ENCODE measurements at places on chromosomes 13 and 19.

GRCh38 chr13:46542833-46543232 is 10.1 kb upstream of the LRCH1 start:
- no peak for DNase-seq

DNA sequence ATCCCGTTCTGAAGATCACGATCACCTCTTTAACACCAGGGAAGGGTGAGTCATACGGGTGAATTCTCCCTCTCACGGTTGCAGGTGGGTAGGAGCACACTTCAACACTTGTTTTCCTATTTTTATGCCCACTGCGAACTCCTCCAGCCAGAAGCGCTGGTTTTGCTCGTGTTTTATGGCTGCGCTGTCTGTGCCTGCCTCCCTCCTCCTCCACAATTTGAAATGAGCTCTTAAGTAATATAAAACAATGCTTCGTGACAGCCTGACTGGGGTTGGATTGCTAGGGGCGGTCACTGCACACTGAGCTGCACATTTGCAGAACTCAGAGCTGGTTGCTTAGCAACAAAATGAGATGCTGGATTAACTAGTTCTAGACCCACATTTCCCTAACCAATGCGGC is 12.9 kb downstream of the CCDC70 start:
- no peak for DNase-seq

GRCh38 chr19:16257509-16258002 is 59.8 kb downstream of the AP1M1 start:
- DNase-seq: no peak

DNA sequence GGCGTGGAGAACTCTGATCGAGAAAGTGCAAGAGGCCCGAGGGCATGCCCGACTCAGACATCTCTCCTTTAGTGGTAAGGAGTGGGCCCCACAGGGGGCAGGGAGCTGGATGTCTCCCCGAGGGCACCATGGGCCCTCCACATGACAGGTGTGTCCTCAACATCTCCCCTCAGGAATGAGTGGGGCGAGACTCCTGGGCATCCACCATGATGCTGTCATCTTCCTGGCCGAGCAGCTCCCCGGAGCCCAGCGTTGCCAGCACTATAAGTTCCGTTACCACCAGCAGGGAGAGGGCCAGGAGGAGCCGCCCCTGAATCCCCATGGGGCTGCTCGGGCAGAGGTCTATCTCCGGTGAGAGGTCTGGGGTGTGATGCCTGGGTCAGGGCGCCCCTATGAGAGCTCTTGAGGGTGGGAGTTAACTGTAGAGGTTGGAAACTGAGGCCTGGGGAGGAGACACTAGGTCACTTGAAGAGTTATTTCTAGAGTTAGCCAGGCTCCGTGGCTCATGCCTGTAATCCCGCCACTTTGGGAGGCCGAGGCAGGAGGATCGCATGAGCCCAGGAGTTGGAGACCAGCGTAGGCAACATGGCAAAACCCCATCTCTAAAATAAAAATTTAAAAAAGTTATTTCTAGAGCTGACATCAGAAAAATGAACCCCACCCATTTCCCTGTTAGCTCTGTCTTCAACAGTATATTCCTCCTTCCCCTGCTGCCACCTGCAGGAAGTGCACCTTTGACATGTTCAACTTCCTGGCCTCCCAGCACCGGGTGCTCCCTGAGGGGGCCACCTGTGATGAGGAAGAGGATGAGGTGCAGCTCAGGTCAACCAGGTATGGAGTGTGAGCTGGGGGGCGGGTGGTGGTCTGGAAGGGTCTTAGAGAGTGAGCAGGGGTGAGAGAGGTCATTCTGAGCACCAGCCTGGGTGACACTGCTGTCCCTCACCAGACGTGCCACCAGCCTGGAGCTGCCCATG is 5.1 kb downstream of the IGFLR1 start:
- no peak for DNase-seq

GRCh38 chr13:107113387-107113786 is 545.5 kb upstream of the ARGLU1 start:
- DNase-seq: no peak

DNA sequence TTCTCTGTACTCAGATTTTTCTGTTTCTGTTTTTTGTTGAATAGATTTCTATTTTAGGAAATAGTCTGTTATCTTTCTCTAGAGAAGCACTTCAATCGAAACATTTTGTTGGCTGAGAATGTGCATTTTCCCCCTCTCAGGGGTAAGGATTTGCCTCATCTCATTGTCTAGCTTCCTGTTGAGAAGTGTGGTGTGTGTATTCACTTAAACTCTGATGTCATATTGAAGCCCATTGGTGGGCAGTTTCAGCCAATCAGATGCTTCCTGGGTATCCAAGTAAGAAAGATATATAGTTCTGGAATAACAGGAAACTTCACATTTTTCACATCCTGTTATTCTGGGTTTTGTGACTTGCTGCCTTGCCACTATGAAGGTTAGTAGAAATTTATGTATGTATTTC is 87.6 kb downstream of the ARHGEF7 start:
- peak; percentile 97 for DNase-seq

DNA sequence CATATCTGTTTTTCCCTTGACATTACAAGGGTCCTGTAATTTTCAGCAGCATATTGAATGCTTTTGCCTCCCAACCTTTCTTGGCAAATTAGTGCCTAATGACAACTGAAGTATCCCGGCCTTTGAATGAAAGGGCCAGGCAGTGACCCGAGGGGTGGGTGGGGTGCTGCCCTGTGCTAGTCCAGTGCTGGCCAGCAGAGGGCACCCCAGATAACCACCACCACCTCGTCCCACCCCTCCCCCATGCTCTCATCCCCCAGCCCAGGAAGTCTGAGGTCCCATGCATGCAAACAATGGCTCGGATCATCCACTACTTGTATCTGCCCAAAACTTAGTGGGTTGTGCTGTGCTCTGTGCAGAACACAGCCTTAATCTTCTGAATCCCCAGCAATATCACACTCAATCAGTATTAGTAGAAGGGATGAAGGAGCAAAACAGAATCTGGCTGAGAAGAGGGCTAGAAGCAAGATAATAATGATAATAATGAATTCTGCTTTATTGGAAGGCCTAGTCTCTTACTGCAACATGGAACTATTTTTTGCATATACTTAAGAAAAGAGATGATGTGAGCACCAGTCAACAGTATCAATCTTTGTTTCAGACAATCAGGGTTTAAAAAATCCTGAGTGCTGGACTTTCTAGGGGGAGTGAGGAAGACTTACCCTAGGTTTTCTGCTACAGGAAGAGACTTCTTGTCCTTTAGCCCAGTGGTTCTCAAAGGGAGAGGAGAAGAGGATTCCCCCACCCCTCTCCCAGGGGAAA is 3.8 kb downstream of the ATP12A start:
- DNase-seq: peak; percentile 31

GRCh38 chr19:31070146-31071065 is 278.8 kb downstream of the TSHZ3 start:
- DNase-seq: no peak

DNA sequence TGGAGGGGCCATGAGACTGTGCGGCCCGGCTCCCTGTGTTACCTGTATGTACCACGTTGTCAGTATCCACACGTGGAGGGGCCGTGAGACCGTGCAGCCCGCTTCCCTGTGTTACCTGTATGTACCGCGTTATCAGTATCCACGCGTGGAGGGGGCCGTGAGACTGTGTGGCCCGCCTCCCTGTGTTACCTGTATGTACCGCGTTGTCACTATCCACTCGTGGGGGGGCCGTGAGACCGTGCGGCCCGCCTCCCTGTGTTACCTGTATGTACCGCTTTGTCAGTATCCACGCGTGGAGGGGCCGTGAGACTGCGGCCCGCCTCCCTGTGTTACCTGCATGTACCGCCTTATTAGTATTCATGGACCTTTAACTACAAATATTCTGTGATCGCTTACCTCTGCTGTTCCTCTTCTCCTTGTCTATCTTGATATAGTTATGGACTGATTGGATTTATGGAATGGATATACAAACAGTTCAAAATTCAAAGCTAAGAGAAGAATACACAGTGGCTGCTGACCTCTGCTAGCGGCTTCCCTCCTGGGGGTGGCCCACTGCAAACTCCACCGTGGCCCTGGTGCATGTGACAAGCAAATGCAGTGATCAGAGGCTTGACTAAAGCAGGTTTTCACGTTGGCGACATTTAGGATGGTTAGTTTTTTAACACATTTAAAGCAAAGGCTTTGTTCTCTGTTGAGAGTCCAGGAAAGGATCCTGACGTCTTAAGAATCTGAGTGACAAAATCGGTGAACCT is 38.7 kb downstream of the ATP11A start:
- no peak for DNase-seq

- DNase-seq: no peak
Measured at GRCh38 chr13:46345398-46345797, 41.7 kb downstream of the RUBCNL start.

- DNase-seq: no peak
Measured at GRCh38 chr13:22196777-22197176, 525.9 kb downstream of the FGF9 start.

GRCh38 chr19:51541458-51542357 is 10.2 kb upstream of the SIGLEC6 start:
- no peak for DNase-seq

DNA sequence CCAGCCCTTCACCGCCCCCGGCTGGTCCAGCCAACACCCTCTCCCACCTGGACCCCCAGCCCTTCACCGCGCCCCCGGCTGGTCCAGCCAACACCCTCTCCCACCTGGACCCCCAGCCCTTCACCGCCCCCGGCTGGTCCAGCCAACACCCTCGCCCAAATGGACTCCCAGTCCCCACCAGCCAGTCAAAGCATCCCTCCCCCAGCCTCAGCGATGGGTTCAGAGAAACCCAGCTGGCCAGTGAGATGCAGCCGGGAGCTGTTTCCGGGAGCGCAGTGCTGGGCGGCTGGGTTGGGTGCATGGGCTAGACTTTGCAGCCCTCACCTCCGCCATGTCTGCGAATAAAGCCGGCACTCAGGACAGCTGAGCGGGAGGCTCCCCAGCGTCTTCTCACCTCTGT is 6.5 kb upstream of the CDC34 start:
- no peak for DNase-seq

DNA sequence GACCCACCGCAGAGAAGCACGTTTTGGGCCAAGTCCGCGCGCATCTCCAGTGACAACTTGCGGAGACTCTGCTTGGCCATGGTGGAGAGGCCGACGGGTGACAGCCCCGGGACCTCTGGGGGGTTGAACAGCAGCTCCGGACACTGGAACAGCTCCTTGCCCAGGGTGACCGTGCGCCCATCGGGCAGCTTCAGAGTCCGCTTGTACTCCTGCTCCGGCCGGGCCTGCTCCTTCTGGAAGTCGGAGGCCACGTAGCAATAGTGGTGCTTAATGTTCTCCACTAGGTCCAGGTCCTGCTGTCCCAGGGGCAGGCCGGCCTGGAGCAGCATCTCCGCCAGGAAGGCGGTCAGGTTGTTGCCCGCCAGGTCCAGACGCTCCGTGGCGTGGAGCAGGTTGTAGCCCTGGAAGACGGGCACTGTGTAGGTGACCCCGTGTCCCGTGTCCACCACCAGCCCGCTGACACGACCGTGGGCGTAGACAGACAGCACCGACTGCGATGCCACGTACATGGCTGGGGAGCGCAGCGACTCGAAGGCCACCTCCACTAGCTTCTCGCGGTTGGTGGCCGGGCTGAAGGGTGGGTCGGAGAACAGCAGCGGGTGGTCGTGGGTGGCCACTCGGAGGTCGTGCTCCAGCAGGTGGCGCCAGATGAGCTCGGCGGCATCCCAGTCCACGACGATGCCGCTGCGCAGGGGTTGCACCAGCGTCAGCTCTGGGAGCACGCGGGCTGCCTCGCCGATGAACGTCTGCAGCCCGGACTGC is 743 bp downstream of the ACTL9 start:
- DNase-seq: no peak

DNA sequence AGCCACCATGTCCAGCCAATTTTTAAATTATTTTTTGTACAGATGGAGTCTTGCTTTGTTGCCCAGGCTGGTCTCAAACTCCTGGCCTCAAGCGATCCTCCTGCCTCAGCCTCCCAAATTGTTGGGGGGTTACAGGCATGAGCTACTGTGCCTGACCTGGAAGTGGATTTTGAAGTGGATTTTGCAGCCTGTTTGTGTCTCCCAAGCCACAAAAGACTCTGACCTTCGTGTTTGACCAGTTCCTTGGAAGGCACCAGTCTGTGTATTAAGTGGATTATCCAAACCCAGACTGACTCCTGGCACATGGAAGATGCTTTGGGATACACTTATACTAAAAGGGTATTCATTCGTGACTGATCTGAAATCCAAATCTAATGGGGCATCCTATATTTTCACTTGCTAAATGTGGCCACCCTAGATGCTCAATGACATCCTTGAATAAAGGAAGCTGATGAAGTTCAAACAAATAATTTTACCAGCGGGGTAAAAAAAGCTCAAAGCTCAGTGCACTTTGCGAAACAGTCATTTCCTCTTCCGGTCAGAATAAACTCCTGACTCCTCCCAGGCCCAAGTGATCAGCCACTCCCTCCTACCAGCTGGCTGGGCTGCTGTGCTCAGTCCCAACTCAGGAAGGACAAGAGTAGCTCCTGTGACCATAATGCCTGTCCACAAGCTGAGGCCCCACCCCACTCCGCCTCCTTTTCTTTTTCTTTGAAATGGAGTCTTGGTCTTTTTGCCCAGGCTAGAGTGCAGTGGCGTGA is 32.6 kb upstream of the GATAD2A start:
- peak; percentile 60 for DNase-seq

DNA sequence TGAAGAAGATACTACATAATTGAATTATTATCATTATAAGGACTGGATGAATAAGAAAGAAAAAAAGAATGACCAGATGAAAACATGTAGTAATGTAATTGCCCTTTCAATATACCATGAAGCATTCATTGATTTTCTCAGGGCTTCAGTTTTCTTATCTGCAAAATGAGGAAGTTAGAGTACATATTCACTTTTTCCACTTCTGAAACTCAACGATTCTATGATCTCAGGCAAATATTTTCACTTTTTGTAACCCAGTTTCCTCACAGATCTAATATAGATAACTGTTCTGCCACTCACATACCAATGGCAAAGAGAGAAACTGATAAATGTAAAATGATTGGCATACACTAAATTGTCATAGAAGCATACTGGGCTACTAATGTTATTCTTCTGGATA is 856.6 kb upstream of the KLHL1 start:
- DNase-seq: no peak

DNA sequence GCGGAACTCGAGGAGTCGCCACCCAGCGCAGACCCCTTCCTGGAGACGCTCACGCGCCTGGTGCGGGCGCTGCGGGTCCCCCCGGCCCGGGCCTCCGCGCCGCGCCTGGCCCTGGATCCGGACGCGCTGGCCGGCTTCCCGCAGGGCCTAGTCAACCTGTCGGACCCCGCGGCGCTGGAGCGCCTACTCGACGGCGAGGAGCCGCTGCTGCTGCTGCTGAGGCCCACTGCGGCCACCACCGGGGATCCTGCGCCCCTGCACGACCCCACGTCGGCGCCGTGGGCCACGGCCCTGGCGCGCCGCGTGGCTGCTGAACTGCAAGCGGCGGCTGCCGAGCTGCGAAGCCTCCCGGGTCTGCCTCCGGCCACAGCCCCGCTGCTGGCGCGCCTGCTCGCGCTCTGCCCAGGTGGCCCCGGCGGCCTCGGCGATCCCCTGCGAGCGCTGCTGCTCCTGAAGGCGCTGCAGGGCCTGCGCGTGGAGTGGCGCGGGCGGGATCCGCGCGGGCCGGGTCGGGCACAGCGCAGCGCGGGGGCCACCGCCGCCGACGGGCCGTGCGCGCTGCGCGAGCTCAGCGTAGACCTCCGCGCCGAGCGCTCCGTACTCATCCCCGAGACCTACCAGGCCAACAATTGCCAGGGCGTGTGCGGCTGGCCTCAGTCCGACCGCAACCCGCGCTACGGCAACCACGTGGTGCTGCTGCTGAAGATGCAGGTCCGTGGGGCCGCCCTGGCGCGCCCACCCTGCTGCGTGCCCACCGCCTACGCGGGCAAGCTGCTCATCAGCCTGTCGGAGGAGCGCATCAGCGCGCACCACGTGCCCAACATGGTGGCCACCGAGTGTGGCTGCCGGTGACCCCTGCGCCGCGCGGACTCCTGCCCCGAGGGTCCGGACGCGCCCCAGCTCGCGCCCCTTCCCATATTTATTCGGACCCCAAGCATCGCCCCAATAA is 2.3 kb downstream of the AMH start:
- no peak for DNase-seq
